ENCODE measurements at places on chromosomes 4 and X. TPM values are rescaled to one million over a fixed set of nuclear protein-coding genes. Genes with fewer than 3 reads are reported as not detected.

The ATP1B4 gene
- polyA plus RNA-seq: not detected

The H2BW2 gene
- 0.89 TPM for polyA plus RNA-seq

The MAGIX gene
- polyA plus RNA-seq: 5.3 TPM

The MAGEE2 gene
- 0.47 TPM for polyA plus RNA-seq

The SYP gene
- 1.7 TPM for polyA plus RNA-seq

The LANCL3 gene
- polyA plus RNA-seq: 0.22 TPM
